ENCODE measurements at places on chromosomes 7 and 10.
A peak's percentile ranks its signal among the peaks of the same experiment; 100 is the strongest.

- DNase-seq = no peak
Measured at GRCh38 chr7:129604713-129605437, 6.6 kb upstream of the NRF1 start.

DNA sequence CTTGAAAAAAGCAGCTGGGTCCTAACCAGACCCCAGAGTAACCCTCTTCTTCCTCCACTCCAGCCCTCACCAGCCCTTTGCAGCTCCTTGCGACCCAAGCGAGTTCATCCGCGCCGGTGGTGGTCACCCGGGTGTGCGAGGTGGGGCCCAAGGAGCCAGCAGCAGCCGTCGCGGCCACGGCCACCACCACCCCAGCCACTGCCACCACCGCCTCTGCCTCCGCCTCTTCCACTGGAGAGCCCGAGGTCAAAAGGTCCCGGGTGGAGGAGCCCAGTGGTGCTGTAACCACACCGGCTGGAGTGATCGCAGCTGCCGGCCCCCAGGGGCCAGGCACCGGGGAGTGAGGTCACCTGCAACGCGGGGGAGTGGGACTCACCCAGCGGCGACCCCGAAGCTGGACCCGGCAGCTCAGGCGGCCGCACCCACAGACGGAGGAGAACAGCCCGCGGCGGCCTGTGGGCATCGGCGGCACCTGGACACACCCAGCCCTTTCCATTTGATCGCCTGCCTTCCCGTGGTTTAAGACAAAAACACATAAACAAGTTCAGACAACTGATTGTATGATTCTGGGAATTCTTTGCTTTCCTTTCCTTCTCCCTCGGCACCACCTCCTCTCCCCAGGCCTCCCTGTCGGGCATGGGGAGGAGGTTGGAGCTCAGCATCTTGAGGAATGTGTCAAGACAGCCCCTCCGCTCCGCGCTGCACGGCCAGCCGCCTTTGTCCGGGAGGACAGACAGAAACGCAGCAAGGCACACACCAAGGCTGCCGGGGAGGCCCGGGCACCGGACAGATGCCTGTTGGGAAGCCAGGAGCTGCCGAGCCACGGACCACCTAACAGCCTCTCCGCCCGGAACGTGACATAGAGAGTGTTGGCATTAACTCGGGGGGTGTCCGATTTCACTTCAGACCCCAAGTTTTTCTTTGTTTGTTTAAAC, 13.0 kb upstream of the AP5Z1 start:
- no peak for DNase-seq

GRCh38 chr10:31582365-31583052, 263.5 kb downstream of the ZEB1 start:
- DNase-seq = no peak

DNA sequence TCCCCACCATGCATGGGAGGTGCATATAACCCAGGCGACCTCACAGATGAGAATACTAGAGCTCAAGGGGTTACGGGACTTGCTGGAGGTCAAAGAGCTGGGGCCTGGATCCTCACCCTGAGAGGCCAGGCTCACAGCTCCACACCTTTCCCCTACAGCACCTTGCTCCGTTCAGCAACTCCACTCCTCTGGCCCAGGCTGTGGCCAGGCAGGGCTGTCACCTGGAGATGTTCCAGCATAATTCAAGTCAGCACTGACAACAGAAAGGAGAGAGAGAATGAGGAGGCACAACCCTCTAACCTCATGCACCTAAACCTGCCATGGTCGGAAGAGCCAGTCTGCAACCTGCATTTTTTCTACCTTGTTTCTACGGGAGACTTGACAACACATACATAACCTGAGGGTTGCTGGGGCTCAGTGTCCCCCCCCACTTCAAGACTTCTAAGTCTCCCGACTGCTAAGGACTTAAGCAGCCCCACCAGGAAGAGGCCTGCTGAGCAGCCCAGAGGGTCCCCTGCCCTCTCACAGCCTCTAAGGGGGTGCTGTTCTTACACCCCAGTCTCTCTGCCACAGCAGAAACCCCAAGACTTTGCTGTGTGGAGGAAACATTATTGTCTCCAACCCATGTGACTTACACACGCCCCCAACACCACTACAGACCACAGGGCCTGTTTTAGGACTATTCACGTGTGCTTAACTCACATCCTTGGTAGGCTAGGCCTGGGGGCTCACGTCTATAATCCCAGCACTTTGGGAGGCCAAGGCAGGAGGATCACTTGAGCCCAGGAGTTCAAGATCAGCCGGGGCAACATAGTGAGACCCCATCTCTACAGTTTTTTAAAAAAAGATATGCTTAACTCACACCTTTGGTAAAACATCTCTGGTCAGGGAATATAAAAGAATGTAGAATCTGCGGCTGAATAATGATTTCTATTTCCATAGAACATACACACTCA, 175.6 kb downstream of the FAM107B start:
- DNase-seq = no peak

GRCh38 chr10:118957443-118957825, 72.1 kb upstream of the NANOS1 start:
- no peak for DNase-seq

DNA sequence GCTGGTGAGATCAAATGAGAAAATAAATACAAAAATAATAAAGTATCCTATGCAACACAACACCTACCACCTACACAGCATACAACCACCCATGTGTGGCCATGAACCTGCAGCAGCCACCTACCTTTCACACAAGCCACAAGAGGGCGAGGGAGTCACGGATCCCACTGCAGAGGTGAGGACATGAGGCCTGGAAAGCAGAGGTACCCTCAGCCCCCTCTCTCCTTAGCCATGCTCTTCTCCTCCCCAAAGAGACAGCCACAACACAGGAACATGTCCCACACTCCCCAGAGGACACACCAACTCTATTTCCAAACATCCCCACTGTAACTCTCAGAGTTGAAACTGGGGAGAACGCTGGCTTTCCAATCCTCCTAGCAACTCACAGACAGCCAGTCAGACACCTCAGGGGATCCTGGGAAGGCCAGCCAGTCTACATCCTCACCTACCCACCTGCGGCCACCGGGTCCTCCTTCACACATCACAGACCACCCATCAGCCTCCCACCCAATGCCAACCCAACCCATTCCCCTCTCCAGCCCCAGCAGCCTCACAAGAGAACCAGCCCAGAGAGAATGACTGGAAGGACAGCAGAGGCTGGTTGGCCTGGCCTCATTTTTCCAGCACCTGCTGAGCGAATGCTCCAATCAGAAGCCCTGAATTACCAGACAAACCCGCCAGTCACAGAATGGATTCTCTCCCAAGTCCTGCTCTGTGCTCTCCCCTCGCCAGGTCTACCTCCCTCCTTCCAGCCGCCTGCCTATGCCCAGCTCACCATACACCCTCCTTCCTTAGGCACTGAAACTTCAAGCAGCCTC, 18.4 kb downstream of the DLG5 start:
- DNase-seq = no peak

DNA sequence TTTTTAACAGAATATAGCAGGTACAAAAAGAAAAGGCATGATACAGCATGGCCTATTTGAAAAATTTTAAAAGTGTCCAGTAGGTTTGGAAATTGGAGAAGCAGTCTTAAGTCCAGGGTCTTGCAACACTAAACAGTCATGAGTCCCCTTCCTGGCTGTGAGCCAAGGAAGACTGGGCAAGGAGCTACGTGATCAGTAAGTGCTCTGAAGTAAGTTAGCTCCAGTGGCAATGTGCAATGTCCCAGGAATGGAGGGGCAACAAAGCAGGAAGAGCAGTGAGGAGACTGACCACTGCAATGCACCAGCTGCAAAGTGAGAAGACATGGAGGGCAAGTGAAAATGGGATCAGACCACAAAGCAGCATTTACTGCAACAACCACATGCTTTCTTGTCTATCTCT, 72.9 kb upstream of the GRID1 start:
- DNase-seq = no peak

- no peak for DNase-seq
Measured at GRCh38 chr7:4123346-4123745, 558.7 kb upstream of the FOXK1 start.

DNA sequence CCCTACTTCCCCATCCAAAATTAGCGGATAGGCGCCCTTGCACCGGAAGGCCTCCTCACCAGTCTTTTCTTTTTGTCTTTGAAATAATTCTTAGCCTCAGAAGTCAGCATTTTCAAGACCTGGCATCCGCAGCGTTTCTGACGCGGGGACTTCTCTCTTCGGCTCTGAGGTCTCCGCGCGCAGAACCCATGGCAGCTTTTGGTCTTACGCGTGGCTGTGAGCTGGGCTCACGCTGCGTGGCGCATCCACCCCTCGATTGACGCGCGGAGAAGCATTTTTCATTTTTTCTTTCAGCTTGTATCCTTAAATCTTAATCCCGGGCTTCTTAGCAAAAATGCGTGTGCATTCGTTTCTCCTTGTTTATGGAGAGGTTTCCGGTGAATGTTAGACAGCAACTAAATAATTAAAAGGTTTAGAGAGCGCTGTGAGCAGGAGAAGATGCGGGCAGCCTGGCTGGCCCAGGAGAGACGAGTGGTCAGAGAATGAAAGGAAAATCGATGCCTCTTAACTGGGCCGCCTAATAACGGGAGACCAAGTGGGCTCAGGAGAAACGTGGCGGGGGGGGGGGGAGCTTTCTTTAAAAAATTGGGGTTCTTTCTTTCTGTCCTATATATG, 2.0 kb upstream of the GATA3 start:
- DNase-seq = peak; percentile 53

DNA sequence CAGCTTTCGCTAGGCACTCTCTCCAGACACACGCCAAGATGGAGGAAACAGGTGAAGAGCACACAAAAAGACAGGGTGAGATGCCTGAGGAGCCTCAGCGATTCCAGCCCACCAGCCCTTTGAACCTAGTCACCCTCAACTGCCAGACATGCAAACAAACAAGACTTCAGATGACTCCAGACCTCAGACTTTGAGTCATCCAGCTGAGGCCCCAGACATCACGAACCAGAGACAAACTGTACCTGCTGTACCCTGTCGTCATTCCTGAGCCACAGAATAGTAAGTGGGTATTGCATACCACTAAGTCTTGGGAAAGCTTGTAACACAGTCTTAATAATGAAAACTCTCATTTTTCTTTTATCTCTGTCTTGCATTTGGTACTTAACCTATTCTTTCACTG, 126.6 kb upstream of the LSM8 start:
- DNase-seq = peak; percentile 1

- DNase-seq = no peak
Measured at GRCh38 chr10:78751716-78752115, 317.1 kb upstream of the ZMIZ1 start.

DNA sequence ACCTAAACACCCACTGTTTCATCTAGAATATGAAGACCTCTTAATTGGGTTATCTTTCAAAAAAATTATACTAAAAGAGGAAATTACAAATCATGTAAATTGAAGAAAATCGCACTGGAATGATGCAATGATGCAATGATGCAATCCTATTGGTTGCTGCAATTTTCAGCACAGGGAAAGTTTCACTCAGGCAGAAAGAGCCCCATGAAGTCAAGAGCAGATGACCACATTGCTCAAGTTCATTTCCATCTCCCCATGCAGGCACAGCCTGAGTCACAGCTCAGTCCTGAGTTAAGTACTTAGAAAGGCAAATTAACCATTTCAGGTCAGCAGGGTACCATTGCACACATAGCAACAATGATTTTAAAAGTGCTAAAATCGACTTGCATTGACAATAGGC, 180.3 kb upstream of the MYO3A start:
- DNase-seq = no peak

DNA sequence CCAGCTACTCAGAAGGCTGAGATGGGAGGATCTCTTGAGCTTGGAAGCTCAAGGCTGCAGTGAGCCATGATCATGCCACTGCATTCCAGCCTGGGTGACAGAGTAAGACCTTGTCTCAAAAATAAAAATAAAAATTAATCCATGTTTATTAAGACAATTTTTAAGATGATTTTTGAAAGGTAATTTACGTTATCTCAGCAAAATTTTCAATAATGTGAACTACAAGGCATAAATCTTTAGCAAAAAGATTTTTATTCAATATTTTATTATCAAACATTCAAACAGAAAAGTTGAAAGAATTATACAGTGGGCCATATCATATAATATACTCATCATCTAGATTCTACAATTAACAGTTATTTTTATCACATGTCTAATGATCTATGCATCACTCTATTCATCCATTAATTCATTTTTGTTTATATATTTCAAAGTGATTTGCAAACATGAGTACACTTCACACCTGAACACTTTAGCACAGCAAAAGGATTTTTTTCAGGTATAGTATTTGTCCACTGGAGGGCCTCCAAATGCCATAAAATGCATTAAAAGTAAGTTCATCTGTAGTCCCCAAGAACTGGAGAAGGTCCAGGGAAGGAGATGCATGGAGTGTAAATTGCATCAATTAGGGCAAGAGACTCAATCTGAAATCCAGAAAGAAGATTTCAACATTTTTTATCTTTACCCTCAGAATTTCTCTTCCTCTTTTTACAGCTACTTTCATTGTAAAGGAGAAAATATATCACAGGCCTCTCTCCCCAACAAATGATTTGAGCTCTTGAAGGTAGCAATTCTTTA, 38.6 kb upstream of the RSBN1L start:
- no peak for DNase-seq

DNA sequence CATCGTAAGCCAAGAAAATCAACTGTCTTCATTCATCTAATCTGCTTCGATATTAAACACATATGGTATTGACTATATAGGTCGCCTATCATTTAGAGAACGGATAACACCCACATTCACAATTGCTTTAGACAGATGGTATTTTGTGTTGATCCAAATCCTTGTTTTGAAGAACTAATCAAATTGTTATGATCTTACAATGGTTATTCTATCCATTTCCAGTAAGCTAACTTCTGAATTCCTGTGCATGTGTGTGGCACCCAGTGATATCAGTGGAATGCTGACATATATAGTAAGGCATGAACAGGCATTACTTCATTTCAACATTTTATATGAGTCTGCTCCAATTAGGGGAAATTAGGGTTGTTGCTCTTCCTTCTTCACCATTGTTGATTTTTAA, 98.8 kb downstream of the SEMA3E start:
- DNase-seq = no peak

GRCh38 chr7:95092324-95092723, 184.9 kb downstream of the PPP1R9A start:
- DNase-seq = no peak

DNA sequence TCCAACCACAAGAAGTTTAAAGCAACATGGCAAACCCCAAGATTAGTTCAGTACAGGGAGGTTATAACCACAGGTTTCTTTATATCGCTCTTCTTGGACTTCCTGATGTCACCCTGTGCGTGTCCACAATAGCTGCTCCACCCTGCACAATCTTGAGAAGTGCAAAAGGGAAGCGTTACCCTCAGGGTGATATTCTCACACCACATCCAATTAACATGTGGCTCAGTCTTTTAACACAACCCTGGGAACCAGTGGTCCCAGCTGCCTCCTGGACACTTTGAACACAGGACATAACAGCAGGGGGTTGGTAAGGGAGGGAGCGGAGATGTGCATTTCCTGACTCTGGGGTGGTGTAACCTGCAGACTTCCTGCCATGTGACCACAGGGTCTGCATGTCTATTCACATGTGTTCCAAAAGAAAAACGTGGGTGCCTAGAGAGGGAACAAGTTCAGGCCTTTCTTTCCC, 64.6 kb downstream of the GSAP start:
- DNase-seq = peak; percentile 48
